CD4-positive, alpha-beta T cell treated with Interleukin-2 at 100 ng/mL for 4 hours (primary cell): ENCODE measurements at places on chromosomes 4 and X.
A peak's percentile ranks its signal among the peaks of the same experiment; 100 is the strongest.

DNA sequence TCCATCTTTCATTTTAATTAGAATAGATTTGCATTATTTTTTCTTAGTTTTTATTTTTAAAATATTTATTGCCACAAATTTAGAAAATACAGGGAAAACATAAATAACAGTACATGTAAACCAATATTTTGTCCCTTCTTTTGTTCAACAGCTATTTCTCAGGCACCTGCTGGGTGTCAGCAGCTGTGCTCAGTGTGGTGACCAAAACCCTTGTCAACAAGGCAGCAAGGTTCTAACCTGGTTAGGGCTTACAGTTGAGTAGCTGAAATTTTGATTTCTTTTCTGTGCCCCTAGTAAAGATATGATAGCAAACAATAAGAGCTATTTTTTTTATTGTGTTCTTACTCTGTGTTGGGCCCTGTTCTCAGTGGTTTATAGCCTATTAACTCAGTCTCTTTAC is 128.1 kb downstream of the PTTG2 start:
- no peak for DNase-seq

- DNase-seq, result no peak
Observed at GRCh38 chr4:7365462-7366179, 69.1 kb downstream of the PSAPL1 start.

- no peak for DNase-seq
Observed at GRCh38 chrX:71225676-71226075, 2.7 kb downstream of the GJB1 start.

DNA sequence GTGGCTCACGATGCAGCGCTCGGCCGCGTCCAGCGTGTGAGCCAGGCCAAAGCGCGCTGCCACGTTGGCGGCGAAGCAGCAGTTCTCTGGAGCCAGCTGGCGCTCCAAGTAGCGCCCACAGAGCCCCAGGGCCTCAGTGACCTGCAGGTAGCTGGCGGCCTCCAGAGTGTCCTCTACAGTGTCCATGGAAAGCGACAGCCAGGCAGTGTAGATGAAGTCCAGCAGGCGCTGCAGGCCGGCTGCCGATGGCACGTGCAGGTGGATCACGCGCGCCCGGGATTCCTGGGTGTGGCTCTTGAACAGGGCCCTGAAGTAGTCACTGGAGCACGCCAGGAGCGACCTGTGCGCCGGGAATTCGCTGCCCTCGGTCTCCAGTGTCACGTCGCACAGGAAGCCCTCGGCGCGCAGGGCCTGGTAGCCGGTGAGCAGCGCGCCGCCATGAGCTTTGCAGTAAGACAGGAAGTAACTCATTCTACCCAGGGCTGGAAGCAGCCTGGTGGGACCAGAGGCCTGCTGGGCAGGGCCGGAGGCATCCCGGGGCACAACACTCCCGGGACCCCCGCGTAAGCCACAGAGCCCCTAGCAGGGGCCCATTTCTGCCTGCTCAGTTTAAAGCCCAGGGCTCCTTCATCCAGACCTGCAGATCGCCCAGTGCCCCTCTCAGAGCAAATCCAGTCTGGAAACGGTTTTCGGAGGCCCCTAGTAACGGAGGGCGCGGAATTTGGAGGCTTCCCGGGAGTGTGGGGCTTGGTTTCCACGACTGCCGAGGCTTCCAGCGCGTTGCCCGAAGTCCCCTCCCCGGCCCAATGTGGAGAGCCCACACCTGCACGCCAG is 595 bp downstream of the KLHL34 start:
- DNase-seq, result no peak

GRCh38 chrX:48467281-48467761 is 2.7 kb downstream of the SLC38A5 start:
- DNase-seq, result no peak

DNA sequence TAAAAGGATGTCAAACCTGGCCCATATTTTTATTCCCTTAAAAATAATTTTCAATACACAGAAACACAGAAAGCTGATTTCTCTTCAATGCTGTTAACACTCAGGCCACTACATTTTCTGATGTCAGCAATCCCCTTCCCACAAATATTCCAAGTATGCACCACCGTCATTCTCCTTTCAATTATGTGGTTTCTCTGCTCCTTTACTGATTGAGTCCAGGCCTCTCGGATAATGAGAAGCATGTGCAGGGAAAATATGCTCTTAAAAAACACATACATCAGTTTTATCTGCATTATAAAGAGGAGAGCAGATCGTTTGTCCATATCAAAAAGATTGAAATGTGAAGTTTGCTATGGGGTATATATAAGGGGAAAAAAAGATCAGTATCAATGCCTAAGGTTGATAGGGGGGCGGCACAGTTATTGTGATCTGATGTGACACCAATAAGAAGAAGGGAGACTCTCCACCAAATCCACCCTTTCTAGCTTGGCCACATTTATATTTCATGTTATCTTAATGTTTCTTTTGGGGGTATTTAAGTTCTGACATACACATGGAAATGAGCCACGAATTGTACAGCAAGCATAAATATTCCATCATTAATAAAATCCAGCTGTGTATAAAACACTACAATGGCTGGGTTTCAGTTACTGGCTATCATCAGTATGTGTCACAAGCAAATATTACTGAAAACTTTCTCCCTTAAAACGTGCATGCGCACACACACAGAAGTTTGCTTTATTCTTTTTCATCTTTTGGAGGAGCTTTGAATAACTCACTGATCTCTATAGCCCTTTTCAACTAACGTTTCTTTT is 6.4 kb downstream of the AMOT start:
- DNase-seq, result no peak

- DNase-seq, result peak; percentile 38
Observed at GRCh38 chrX:41118156-41118555, 32.9 kb downstream of the USP9X start.

DNA sequence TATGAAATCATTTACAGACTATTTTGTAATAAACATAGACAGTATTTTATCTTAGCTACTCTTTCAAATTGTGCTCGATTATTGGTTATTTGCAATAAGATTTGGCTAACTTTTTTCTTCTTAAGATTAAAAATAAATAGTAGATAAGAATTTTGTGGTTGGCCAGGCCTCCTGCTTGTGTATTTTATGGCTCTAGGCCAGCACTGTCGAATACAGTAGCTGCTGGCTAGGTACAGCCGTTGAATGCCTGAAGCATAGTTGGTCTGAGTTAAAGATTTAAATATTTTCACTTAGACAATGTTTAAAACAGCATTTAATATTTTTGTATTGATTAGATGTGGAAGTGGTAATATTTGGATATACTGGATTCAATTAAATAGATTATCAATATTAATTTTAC is 481.0 kb downstream of the SPRY1 start:
- DNase-seq, result no peak

- no peak for DNase-seq
Observed at GRCh38 chrX:105136786-105137185, 83.7 kb downstream of the TEX13A start.

- DNase-seq, result no peak
Observed at GRCh38 chrX:13732246-13733067, 2.0 kb downstream of the TRAPPC2 start.

GRCh38 chr4:166143227-166143626 is 270.2 kb downstream of the TLL1 start:
- peak; percentile 7 for DNase-seq
